ENCODE measurements at places on chromosomes 2 and 18.

DNA sequence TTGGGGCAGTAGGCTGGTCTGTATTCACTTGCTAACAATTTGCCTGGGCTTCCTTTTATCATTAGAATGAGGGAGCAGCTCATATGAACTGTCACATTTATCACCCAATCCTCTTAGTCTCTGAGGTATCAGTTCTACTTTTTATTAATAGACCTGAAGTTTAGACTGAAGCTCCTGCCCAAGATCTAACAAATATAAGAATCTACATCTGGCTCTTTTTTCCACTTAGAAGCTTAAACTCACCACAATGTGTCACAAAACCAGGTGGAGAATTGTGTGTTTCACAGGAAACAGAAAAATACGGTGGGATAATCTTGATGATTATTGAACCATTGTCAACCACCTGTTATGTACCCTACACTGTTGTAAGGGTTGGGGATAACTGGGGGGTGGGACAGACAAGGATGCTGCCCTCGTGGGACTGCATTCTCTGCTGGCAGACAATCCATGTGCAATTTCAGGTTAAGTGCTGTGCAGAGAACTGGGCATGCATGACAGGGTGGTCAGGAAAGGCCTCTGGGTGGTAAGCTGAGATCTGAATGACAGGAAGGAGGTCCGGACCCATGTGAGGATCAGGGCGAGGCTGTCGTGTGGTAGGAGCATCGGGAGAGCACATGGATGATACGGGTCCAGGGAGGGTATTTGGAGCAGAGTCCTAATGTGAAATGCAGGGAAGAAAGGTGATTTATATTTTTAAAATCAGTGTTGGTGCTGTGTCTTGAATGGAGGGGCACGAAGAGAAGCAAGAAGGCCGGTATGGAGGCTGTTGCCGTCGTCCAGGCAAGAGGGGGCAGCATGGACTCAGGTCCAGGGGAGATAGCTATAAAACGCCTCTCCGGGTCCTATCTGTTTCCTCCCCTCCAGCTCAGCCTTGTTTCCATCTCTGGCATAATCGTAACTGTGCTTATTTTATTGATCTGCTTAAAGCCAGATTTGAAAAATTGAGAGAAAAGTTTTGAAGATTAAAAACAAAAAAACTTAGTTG is 17.6 kb downstream of the MYL12B start:
- no peak for DNase-seq

DNA sequence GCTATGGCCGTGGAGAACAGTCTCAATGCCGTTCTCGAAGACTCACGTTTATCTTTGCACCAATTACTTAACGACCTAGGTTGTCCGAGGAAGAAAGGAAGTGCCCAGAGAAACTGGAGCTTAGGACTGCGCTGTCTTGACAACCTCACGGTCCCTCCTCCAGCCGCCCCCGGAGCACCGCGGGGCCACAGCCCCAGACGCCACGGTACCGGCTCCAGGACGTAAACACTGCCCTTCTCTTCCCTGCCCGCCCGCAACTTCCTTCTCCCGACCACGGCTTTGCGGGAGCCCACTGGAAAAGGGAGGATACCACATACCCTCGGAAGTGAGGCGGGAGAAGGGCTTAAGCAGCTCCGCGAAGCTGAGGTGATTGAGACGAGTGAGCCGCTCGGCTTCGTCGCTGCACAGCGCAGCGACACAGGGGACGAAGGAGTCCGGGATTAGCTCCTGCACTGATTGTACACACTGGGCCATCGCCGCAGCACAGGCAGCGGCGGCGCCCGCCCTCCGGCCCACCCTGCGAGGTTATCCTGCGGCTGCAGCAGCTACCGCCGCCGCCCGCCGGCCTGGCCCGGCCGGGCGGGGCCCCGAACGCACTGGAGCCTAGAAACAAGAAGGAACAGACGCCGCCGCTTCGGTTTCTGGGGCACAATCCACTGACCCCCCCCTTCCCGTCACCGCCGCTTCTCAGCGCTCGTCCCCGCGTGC is 483 bp downstream of the TRAPPC8 start:
- no peak for DNase-seq

DNA sequence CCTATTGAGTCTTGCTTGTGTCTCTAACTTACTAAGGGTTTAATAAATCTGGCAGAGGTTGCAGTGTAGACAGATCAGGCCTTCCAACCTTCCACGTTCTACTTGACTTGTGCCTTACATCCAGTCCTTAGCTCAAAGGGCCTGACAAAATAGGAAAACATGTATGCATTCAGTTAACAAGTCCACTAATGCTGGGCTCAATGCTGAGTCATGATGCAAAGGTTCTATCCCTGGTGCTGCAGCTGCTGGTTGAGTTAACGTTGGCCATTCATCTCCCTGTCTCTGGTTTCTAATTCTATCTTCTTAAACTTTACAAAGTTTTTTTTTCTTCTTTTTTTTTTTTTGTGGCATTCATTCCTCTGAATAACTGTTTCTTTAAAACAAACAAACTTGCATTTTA is 46.3 kb upstream of the ITGB6 start:
- no peak for DNase-seq

- no peak for DNase-seq
Measured at GRCh38 chr2:72024451-72025175, 123.0 kb downstream of the CYP26B1 start.
